ENCODE measurements at places on chromosomes 12 and 14.

DNA sequence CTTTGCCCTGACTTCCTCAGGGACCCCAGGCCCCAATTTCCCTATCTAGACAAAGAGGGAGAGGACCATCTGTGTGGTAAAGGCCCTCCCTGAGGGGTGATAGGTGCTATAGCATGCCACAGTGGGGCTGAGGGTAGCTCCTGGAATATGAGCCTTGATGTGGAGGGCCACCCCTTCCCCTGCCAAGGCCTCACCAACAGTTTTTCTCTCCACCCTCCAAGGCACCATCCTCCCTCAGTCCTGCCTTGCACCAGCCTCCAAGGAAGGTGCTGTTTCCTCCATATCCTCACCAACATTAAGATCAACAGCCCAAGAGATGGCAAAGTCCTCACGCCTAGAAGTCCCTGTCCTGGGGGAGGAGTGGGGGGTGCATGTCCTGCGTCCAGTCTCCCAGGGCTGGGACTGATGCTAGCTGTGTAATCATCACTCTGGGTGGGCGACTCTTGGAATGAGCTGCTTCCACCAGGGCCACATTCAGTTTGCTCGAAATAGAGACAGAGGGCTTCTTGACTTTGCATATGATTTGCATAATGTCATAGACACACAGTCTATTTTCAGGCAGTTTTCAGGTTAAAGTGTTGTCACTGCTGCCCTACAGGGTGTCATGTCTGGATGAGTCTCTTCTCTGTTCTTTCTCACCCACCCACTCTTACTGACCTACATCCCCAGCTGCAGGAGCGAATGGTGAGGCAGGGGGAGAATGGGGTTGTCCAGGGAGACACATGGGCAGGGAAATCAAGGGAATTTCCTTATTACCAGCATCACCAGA lies 17.4 kb downstream of the ACVRL1 start:
- no peak for DNase-seq

DNA sequence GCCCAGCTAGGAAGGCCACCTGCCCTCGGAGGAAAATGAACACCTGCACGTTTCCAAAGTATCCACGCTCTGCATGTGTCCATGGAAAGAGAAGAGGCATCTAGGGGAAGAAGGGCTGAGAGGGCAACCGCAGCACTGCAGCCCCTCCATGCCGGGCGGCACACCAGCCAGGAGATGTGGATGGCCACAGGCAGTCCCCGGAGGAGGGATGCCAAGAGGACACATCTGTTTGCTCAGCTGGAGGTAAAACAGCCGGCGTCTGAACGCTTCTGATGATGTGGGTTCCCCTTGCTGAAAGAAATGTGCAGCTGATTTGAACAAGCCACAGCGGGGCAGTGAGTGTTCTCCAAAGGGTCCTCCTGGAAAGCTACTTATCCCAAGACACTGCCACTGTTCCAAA lies 34.0 kb downstream of the CHGA start:
- DNase-seq, result no peak

- no peak for DNase-seq
Measured at GRCh38 chr12:72315858-72316257, 43.7 kb downstream of the TRHDE start.

DNA sequence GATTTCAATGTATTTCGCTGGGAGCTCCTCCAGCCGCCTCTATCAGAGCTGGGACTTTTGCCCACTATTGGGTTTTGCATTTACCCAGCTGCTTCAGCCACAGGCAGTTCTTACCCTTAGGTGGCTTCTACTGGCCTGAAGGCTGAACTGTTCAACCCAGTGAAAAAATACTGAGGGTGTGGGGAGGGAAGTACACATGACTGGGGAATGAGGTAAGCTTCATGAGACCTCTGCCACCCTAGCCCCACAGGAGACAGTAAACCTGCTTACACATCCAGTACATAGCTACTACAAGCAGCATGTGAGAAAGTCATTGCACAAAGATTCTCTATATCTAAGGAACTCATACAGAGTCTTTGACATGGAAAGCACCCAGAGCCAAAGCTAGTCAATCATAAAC lies 411.1 kb downstream of the SYT1 start:
- DNase-seq, result no peak
